ENCODE measurements at places on chromosomes 7 and 10.

DNA sequence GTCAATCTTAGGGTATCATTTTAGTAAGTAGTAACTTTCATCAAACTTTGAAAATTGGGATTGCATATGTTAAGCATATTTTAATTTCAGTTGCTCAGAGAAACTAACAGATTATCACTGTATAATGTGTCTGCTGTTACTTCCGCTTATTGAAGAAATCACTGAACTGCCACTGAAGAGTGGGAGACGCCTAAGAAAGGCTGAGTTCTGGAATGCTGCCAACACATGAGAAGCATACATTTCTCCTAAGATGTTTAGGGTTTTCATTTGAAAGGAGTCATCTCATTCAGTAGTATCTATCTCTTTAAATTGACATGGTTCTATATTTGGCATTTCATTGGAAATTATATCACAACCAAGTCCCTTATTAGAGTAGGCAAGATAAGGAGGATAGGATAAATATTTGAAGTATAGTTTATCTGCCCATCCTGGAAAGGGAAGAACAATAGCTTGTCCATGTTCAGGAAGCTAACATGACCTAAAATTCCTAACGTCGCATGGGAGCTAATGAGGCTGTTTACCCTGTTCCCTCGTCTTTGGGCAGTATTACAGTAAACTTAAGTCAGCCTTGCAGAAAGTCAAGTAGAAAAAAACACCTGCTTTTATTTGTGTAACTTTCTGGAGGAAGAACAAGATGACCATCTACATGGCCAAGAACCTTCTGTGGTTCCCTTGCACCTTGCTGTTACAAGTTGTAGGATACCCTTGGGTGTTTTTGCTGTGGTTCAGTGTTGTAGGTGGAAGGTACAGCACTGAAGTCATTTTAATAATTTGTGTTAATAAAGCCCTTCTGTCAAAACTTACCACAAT is 67.3 kb downstream of the NHLRC2 start:
- DNase-seq = no peak

DNA sequence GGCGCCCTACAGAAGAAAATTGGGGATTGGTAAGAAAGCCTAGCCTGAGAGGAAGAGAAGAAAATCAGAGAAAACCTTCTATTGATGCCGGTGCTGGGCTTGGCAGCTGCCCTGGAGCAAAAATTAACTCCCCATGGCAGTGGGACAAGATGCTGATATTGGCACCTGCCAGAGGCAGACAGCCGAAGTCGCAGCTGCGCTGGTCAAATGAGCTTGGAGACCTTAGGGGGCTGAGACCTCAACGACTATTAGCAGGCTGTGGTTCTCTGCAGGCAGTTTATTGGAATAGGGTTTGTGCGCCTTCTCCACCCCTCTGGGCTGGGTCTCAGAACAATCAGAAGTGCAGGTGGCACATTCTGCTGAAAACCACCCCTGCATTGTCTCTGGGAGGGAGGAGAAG is 213.7 kb downstream of the GFRA1 start:
- no peak for DNase-seq

GRCh38 chr7:18689551-18689950 is 194.0 kb downstream of the HDAC9 start:
- no peak for DNase-seq

DNA sequence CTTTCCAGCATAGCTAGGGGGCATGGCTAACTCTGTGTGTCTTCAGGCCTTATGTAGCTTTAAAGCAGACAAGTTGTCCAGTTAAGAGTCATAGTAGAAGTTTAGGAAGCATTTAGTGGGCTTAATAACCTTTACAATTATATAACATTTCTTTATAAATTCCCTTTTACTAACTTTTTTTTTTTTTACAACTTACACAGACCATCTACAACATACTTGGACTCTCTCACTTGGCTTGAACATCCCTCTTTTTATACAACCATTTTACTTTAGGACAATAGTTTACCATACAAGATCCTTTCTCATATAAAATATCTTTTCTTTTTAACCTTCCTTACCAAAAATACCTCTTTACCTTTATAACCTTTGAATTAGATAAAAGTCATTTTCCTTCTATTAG is 26.3 kb downstream of the SP4 start:
- DNase-seq = no peak

GRCh38 chr10:80421707-80422536 is 13.6 kb downstream of the PRXL2A start:
- DNase-seq = no peak

GRCh38 chr7:22140578-22140977 is 194.9 kb upstream of the CDCA7L start:
- DNase-seq = no peak

DNA sequence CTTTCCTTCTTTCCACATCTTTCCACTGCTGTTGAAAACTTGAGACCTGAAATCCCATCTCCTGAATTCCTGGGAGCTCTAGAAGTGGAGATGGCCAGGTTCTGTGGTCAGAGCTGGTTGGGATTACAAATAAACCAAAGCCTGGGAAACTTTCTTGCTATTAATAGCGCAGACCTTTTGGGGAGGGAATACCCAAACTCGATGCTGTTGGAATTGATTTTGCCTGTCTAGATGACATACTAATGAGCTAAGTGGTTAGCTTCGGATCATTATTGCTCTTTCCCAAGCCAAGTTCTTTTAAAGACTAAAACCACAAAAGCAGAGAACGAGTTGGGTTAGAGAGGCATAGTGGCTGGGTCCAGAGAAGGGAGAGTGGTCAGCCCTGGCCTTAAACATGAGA is 76.6 kb downstream of the TCF7L2 start:
- DNase-seq = no peak

DNA sequence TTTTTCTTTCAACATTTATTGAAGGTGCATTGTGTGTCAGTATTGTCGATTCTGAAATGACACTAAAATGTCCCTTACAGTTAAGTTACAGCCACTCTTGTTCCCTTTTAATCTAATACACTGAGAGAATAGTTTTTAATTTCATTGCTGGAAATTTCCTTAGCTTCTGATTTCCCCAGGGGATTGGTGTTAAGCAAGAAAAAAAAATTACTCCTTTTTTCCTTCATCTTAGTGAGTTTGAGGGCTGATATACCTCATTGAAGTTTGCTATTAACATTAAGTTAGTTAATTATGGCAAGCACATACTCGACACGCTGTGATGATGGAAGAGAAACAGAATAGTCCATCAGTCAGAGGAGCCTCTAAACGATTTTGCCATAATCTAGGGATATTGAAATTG is 57.0 kb upstream of the EXOC4 start:
- DNase-seq = no peak

GRCh38 chr7:46604241-46604661 is 683.2 kb upstream of the IGFBP3 start:
- no peak for DNase-seq

- DNase-seq = no peak
Measured at GRCh38 chr10:77530011-77530410, 107.6 kb downstream of the KCNMA1 start.

DNA sequence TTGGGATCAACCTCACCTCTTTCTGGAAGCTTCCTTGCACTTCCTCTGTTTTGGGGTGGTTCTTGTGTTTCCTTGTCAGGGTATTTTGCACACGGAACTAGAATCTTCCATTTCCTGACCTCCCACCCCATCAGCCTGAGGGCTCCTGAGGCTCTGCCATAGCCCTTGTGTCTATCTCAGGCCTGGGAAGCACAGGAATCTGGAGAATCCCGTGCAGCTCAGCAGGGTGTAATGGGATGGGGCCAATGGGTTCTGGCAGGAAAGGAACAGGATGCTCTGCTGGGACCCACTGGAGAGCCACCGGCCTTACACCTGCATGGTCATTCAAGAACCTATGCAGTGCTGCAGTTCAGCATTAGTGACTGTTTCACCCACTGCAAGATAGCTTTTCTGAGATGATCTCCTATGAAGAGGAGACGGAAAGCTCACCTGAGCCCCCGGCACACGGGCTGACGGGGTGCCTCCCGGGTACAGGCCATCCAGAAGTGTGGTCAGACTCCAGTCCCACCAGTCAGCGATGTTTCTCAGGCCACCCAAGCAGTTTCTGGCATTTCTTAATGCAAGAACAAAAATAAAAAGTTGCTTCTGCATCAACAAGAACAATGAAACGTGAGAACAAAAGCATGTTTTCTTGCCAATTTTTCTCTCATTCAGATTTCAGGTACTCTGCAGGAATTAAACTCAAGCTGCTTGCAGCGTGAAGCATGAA is 133.2 kb downstream of the PKD1L1 start:
- no peak for DNase-seq

DNA sequence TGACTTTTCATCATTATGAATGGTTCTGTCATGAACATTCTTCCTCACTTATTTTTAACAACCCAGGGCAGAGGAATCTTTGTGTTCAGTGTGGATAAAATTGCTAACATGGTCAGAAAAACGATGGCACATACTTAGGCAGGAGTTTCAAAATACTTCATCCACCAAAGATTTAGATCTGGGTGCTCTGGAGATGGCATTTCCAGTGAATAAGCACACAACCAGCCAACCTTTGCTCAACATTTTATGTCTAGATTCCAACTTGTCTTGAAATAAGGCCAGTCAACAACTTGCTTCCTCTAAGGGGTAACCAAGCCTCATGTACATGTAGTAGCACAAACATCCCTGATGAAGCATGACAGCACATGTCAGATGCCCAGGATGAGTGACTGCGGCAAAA is 33.4 kb upstream of the ADRB1 start:
- DNase-seq = no peak

DNA sequence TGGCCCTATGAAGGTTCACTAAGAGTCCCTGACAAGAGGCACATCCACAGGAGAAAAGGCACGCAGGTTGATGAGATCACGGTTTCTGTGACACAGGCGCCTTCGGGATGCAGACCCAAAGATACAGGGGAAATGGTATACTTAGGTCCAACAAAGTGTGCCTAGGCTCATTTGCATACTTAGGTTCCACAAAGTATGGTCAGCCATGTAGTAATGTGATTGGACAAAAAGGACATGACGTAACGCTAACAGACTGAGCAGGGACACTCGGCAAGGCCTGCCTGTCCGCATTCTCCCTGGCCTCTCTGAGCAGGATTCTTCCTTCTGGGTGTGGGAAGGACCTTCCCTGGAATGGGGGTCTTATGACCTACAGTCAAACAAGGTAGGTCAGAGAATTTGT is 190.6 kb downstream of the CELF2 start:
- no peak for DNase-seq

- no peak for DNase-seq
Measured at GRCh38 chr10:2980791-2981360, 86.5 kb upstream of the PFKP start.

GRCh38 chr7:79608005-79608404 is 154.5 kb upstream of the MAGI2 start:
- no peak for DNase-seq

DNA sequence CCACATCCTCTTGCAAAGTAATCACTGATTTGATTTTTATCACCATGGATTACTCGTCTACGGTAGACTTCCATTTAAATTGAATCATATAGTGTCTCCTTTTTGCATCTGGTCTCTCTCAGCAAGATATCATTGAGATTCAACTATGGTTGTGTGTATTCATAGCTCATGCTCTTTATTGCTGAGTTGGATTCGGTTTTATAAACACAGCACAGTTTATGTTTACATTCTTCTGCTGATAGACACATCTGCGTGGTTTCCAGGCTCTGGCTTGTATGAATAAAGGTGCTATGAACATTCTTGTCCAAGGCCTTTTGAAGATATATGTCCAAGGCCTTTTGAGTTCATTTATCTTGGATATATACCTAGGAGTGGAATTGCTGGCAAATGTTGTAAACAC is 356.5 kb upstream of the CELF2 start:
- DNase-seq = no peak

- no peak for DNase-seq
Measured at GRCh38 chr7:145263886-145264285, 428.0 kb upstream of the TPK1 start.

DNA sequence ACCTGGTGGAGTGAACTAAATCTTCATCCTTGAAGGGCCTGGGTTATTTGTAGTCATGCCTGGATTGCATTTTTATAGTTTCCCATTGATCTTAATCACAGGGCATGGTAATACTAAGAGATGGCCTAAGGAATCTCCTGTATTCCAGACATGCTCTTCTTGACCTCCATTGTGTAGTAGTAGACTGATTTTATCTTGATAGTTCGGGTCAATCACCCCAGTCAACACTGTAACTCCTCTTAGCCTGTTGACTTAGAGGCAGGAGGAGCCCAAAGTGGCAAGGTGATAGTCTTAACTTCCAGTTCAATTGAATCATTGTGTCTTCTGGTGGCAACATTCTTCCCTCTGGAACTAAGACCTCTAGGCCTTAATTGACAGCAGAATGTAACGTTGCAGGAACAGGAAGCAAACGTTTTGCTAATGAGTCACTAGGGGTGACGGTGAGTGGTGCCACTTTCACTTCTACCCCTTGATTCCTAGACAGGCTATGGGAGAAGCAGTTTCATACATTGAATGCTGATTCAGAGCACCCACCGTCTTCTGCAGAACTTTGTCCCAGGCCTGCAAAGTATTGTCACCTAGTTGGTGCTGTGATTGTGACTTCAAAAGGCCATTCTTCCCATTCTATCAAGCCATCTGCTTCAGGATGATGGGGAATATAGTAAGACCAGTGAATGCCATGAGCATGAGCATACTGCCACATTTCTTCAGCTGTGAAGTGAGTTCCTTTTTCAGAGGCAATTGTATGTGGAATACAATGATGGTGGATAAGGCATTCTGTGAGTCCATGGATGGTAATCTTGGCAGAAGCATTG is 24.0 kb upstream of the PAPSS2 start:
- no peak for DNase-seq

GRCh38 chr10:6494442-6494819 is 85.6 kb downstream of the PRKCQ start:
- DNase-seq = no peak

GRCh38 chr7:94748376-94748775 is 92.4 kb upstream of the SGCE start:
- no peak for DNase-seq

DNA sequence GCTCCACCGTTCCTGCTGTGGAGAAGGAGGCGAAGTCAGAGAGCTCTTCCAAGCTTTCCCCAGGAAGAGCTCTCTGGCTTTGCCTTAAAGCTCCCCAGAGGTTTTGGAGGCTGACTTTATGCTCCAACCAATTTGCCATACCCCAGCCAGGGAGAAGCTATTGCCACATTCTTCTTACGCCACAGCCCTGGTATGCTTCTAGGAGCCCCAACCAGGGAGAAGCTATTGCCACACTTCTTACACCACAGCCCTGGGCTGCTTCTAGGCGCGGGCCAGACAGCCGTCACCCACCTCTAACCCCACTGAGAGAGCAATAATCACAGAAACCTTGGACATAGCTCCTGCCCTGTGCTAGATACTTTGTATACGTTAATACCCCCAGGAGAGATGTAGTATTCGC is 951 bp downstream of the ELOVL3 start:
- no peak for DNase-seq

- DNase-seq = no peak
Measured at GRCh38 chr7:6393667-6394056, 54.1 kb downstream of the DAGLB start.

DNA sequence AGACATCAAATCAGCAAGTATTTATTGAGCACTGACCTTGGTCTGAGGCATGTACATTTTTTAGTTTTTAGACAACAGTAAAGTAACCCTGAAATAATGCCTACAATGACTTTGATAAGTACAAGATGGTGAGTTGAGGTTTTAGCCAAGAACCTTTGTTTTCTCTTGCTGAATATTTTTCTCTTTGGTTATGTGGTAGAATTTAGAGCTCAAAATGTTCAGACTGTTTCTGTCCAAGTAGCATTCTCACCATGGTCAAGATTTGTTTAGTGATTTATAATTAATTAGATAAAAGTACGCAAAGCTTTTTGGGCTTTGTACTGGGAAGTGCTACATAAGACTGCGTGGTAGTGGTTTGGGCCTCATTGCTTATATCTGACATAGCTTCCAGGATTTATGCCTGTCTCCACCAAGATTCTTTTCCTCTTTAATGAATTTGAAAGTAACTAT is 102.4 kb downstream of the KAT6B start:
- DNase-seq = no peak

GRCh38 chr10:101968940-101969321 is 87.0 kb downstream of the ARMH3 start:
- no peak for DNase-seq

Measured in NCI-H1417 treated with DMSO at 0.1 percent for 48 hours (cell line).